ENCODE measurements at places on chromosomes 2 and 18.

DNA sequence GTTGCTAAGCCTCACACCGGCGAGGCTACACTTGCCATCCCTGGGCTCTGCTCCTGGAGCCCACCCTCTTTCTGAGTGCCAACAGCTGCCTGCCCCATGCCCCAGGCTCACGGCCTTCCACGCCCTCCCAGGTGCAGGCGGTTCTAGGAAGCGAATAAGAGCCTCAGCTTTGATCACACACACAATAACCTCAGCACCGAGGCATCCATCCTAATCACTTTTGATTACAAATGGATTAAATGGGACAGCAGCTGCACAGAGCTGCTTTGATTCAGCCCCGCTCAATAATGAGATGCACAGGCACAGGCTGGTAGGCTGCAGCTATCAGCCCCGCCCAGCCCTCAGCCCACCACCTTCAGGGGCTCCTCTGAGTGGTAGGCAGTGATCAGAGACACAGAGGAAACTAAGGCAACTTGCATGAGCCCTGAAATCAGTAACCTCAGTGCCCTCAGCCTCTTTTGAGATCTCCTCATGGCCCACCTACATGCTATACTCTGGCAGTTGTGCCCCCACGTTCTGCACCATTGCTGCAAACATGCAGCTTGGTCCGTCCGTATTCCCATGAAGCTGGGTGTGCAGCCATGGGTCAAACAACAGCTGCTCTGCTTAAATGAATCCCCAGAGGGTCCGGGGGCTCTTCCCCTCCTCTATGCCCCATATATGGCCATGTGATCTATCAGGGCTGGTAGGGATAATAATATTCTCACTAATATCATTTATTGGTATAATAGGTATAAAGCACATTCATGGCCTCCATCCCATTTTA is 171.4 kb downstream of the SETBP1 start:
- no peak for DNase-seq

- DNase-seq: no peak
These were observed 78.5 kb downstream of the PPP1R1C start for GRCh38 chr2:182064019-182064778.

DNA sequence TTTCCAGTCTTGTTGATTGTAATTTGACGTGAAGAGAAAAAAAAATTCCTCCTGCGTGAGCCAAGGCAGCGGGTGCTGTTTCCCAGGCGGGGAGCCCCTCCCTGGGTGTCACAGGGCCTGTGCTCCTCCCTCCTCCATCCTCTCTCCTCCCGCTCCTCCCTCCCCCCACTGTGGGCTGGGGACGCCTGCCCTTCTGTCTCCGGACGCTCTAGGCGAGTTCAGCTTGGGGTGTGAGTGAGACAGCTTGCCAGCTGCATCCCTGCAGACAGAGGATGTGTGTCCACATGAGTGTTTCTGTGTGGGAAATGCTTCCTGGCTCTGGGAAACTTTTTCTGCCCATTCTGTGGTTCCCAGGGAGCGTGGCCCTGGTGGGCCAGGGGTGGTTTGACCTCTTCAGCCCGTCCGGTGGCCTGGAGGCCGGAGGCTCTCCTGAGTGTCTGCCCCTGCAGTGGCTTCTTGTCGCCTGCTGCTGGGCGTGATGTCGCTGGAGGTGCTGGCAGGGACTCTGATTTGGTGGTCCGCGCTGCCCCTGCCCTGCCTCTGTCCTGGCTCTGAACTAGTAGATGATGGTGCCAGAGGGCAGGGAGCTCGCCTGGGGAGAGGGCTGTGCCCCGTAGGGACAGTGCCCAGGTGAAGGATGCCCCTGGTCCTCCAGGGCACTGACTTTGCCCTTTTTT is 96.4 kb downstream of the USP40 start:
- no peak for DNase-seq

GRCh38 chr2:241608881-241609280 is 28.1 kb downstream of the THAP4 start:
- DNase-seq: no peak

- DNase-seq: peak; percentile 14
These were observed 814 bp downstream of the FZD7 start for GRCh38 chr2:202034249-202035088.

- DNase-seq: no peak
These were observed 224.7 kb downstream of the MTX2 start for GRCh38 chr2:176493909-176494308.

DNA sequence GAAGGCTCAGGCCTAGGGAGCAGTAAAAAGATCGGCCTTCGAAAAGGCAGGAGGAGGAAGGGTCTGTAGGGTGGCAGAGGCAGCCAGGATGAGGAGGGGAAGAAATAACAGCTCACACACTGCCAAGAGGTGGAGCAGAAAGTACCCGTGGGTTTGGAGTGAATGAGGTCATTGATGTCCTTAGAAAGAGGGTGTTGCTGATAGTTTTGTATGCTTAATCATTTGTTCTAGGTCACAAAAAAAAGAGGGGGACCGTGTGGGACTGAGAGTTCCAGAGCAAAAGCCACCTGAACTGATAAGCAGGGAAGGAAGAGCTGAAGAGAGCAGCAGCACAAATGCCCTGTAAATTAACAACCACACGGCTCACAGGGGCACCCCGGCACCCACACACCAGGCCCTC is 140.4 kb downstream of the FAM161A start:
- no peak for DNase-seq

DNA sequence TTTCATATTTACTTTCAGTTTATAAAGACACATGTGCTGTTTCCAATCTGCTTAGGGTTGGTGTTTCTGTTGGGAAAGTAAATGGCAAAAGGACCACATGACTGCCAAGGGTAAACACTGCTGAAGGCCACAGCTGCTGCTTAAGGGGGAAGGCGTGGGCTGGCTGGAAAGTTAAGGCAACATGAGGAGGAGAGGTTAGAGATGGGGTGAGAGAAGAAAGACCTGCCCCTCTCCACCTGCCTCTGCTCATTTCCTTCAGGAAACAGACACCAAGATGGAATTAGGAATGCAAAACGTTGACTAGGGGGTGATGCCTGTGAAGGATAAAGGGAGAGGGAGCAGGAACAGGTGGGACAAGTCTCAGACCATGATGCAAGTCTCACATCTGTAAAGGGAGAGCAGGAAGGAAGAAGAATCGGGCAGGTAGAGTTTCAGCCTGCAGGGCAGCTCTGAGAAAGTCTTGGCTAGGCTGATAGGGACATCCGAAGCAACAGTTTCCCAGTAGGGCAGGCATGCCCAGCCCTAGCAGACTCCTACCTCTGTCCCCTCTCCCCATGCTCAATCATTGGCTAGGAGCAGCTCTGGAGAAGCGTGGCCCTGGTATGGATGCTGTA is 86.0 kb downstream of the CDC42EP3 start:
- no peak for DNase-seq

DNA sequence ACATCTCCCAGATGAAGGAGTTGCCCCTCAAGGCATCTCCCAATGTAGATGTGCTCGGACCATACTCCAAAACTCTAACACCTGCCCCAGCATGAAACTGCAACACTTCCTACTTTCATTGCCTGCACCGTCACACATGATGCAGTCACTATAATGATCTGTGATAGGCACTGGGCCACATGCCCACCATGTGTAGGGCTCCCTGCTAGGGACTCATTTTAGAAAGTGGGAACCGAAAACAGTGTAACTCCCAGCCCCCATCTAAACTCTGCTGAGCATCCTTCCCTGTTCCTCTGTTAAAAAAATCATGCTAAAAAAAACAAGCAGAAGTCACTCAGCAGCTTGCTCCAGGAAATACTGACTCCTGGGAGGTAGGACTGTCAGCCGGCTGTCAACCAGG is 496.1 kb upstream of the RAB6C start:
- peak; percentile 52 for DNase-seq

- DNase-seq: no peak
These were observed 124.1 kb upstream of the LGALSL start for GRCh38 chr2:64329848-64330247.

DNA sequence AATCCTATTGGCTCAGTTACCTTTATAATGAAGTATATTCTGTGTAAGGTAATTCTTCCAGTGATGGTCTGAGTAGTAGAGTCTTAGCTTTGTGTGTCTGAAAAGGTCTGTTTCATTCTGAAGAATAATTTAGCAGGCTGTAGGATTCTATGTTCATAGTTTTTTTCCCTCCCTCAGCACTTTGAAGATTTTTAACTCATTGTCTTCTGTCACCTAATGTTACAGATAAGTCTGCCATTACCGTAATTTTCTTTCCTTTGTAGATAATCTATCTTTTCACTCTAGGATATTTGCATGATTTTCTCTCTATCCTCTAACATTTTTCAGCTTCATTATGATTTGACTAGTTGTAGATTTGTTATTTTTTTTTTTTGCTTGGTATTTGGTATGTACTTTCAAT is 22.7 kb downstream of the INSIG2 start:
- no peak for DNase-seq

GRCh38 chr18:46341986-46342525 is 237.9 kb downstream of the HAUS1 start:
- DNase-seq: no peak

GRCh38 chr18:41569867-41570266 is 385.2 kb upstream of the PIK3C3 start:
- DNase-seq: no peak

DNA sequence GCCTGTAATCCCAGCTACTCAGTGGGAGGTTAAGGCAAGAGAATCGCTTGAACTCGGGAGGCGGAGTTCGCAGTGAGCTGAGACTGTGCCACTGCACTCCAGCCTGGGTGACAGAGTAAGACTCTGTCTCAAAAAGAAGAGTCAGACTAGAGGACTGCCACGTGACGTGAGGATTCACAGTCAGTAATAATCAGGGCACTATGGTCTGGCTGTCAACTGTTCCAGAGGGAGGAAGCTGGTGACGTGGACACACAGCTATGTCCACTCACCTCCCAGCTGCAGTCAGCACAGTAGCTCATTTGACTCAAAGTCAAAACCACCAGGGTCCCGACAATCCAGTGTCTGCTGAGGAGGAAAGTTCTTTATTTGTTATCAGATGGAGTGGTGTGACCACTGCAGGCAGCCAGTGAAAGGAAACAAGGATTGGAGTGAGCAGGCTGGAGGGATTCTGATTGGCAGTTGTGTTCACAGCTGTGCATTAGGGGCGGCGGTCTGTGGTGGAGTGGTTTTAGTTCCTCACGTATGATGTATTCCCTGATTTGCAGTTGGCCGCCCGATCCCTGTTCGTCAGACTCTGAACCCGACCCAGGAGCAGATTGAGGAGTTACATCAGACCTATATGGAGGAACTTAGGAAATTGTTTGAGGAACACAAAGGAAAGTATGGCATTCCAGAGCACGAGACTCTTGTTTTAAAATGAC is 37.9 kb downstream of the MOGAT1 start:
- DNase-seq: no peak

- DNase-seq: no peak
These were observed 14.5 kb downstream of the MOCOS start for GRCh38 chr18:36201765-36202164.

Data from naive B cell (primary cell).